AG04449 (cell line): ENCODE measurements at places on chromosomes 4 and X.

DNA sequence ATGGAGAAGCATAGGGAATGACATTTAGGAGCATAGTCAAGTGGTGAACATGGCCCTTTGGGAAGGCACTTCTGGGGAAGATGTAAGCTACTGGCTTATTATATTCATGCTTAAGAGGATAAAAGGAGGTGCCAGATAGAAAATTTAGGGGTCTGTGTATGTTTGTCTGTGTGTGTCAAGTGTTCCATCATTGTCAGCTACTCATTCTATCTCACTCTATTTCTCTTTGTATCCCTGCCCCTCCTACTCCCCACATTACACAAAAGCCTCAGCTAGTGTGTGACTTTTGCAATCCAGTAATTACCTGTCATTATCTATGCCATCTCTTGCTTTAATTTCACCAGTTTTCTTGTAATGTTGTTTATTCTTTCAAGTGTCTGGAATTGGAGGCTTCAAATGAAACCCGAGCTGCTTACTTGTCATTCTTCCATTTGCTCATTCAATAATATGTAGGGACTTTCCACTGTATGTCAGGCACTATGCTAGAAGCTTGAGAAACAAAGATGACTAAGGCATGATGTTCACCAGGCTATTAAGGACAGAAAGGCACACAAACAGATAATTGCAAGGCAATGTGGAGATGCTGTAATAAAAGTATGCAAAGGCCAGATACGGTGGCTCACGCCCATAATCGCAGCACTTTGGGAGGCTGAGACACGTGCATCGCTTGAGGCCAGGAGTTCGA, 229.8 kb upstream of the TEX13C start:
- no peak for DNase-seq

DNA sequence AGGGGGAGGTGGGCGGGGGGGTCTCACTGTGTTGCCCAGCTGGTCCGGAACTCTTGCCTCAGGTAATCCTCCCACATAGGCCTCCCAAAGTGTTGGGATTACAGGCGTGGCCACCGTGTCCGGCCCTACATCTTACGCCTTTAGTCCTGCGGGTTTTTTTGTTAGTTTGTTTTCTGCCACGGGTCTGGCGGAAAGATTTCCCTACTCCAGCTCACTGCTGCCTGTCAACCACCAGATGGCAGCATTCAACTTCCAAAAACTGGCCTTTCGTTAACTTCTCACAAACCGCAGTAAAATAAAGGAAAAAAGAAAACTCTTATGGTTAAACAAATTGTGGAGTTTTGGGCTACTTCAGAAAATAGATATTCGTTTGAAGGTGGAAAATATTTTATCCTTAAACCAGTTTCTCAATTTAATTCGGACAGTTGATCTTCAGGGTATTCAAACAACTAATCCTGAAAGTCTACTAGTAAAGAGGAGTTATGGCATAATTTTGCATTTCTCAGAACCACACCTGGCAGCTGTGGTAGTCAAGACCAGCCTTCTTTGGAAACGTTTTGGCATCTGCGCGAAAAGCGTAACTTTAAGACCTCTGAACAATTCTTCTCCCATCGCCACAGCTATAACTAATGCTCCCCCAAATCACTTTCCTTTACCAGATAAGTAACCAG, 41.1 kb downstream of the LUZP4 start:
- DNase-seq: no peak

- DNase-seq: no peak
Observed at GRCh38 chr4:140740422-140740821, 15.8 kb downstream of the TBC1D9 start.

- DNase-seq: no peak
Observed at GRCh38 chr4:81746773-81747172, 275.1 kb upstream of the RASGEF1B start.

GRCh38 chr4:37588150-37588549, 98.0 kb downstream of the RELL1 start:
- DNase-seq: no peak

GRCh38 chrX:37455381-37455780, 106.2 kb downstream of the PRRG1 start:
- DNase-seq: no peak

DNA sequence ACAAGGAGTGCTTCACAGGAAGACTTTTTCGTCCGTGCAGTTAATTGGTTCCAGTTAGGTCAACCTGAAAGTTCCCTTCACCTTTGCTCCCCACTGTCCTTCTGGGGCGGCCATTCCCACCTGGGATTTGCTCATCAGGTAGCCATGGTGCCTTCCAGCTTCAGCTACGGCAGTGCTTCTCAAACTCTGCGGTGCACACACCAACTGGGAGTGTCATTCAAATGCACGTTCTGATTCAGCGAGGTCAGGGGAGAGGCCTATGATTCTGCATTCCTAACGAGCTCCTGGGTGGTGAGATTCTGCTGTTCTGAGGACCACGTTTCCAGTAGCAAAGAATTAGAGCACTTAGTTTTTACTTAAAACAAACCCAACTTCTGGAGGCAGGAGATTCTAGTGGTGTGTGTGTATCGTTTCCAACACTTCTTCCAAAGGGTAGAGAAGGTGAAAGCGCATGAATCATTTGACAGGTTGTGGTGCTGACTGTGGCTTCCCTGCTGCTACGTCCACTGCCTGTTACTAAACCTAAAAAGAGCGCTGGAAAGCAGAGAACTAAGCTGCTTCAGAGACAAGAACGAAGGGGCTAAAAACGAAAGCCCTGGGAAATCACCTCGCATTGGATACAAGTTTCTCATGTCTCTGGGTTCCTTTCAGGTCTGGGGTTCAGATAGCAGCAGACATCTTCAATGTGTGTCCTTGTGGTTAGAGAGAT, 4.7 kb upstream of the HELT start:
- DNase-seq: no peak

DNA sequence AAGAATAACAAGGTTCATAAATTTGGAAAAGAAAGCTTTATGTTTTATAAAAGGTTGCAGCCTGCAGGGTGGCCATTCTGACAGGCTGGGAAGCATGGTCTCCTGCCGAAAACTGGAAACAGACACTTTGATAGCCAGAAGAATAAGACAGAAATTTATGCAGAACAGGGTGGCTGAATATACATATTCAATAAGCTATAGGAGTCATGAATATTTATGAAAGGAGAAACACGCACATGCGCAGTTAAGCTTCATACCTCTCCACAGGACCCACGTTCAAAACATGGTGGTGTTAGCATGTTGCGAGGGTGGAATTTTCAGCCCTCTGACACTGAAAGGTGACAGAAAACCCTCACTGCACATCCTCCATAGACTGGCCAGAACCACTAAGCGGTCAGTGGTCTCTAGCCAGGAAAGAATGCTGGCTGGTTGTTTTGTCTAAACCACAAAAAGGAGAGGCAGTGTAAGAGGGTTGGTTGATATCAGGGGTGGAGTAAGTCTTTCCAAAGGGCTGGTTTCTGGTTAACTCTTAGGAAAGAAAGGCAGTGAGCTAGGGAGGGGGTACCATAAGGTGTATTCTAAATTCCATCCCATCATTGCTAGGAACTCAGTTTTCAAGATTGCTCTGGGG, 58.2 kb downstream of the ANXA10 start:
- no peak for DNase-seq

DNA sequence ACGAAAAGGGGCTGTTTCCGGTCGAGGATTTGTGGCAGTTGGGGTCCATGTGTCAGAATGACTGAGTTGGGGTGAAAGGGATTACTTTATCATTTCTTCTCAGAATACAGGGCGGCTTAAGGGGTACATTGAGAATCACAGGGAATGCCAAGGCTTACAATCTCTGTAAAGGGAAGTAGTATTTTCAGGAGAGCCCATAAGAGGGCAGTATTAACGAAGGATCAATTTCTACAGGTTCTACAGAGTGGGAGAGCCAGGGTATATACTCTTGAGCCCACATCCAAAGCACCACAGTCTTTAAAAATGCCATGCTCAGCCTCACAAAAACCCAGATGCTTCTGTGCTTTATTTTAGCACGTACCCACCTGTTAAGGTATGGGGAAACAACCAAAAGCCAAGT, 67.7 kb upstream of the ZXDA start:
- no peak for DNase-seq
